ENCODE measurements at places on chromosomes 6 and 20. TPM values are rescaled to one million over a fixed set of nuclear protein-coding genes. Genes with fewer than 3 reads are reported as not detected.

DNA sequence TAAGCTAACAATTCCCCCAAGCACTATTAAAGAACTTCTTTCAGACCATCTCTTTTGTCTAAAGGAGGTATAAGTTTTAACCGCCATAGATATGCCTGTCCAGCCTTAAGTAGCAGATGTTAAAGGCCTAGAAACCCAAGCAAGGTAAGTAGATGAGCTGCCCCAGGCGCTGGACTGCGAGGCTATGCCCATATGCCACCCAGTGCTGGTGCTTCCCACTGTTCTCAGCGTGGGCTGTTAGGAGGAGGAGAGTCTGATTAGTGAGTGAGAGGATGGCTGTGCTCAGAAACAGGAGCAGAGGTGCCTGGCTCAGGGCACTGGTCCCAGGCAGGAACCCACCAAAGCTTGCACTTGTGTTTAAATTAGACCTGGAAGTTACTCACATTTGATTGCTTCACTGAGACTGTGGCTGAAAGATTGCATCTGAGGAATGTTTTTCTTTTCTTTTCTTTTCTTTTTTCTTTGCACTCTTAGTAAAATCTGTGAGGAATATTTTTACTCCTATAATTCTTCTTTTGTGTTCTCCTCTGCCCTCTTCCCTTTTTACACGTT, 32.2 kb downstream of the PRPH2 start:
- no peak for DNase-seq

DNA sequence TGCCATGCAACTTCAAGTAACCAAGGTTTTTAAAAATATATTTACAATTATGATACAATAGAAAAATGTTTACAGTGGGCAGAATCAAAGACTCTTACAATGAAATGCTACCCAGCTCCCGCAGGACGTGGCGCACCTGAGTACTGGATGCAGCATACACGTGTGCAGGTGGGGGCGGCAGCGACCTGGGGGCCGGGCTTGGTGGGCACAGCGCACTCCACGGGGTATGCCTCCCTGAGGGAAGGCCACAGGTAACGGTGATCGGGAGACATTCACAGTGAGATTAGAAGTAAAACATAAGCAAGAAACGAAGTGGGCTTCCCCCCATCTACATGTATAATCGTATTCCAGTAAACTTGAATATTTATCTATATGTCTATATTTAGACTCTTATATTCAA, 54.2 kb downstream of the WDR27 start:
- no peak for DNase-seq

SLC32A1 gene
- total RNA-seq, result not detected

DACT2 gene
- total RNA-seq, result 3.2 TPM

DNA sequence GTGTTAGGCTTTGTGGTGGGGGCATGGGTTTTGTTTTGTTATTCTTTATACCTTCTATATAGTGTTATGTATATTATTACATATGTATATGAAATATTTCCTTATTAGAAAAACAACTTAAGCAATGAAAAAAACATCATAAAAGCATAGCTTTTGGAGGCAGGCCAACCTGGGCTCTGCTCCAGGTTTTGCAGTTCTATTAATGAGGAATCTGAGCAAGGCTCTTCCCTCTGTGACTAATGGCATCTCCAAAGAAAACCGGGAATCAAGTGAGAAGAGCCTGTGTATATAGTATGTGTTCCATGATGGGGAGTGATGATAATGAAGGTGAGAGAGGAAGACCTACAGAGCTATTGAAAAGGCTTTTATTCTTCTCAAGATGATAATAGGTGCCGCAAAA, 291.1 kb downstream of the CLIC5 start:
- peak; percentile 47 for DNase-seq

- peak; percentile 62 for DNase-seq
These were observed 78.7 kb upstream of the PHACTR3 start for GRCh38 chr20:59525500-59526241.

- no peak for DNase-seq
These were observed 451.9 kb upstream of the CDH4 start for GRCh38 chr20:60800185-60800584.

GRCh38 chr20:33313686-33314314, 30.8 kb downstream of the BPIFB1 start:
- DNase-seq, result no peak

- no peak for DNase-seq
These were observed 313.0 kb upstream of the AGPAT4 start for GRCh38 chr6:161586887-161587286.

GRCh38 chr20:45576995-45577394, 2.1 kb downstream of the WFDC8 start:
- DNase-seq, result no peak

SLC17A3 gene
- total RNA-seq, result 0.29 TPM

All from mucosa of gallbladder (tissue), 1 donor.